Stromal cell of bone marrow (primary cell): ENCODE measurements at places on chromosomes 12 and 14.

DNA sequence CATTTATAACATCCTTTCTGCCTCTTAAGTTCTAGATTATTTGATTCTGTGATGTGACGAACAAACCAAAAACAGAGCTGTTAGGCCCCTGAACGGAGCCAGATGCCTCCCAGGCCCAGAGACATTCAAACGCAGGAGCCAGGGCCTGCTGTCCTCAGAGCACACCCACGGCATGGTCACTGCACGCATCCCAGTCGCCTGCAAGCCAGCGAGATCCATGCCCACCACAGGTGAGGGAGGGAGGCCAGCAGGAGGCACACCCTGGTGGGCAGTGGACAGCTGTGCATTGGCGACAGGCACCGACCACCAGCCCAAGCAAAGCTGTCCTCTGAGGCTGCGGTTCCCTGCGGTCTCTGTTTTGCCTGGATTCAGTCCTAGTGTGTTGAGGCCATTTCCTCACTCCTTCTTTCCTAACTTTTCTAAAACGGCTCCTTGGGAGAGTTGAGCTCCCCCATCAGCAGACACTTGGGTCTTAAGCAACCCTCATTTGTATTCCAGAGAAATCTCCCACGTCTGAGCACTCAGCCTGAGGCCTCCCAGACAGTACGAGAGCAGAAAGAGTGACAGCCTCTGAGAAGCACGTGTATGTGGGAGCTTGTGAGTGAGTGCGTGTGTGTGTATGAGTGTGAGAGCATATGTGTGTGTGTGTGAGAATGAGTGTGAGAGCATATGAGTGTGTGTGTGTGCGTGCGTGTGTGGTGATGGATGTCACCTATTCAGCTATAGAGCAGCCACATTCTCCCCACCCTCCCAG is 81.2 kb downstream of the CHGA start:
- no peak for DNase-seq

- DNase-seq = no peak
Observed at GRCh38 chr12:5500331-5500659, 68.4 kb downstream of the NTF3 start.

DNA sequence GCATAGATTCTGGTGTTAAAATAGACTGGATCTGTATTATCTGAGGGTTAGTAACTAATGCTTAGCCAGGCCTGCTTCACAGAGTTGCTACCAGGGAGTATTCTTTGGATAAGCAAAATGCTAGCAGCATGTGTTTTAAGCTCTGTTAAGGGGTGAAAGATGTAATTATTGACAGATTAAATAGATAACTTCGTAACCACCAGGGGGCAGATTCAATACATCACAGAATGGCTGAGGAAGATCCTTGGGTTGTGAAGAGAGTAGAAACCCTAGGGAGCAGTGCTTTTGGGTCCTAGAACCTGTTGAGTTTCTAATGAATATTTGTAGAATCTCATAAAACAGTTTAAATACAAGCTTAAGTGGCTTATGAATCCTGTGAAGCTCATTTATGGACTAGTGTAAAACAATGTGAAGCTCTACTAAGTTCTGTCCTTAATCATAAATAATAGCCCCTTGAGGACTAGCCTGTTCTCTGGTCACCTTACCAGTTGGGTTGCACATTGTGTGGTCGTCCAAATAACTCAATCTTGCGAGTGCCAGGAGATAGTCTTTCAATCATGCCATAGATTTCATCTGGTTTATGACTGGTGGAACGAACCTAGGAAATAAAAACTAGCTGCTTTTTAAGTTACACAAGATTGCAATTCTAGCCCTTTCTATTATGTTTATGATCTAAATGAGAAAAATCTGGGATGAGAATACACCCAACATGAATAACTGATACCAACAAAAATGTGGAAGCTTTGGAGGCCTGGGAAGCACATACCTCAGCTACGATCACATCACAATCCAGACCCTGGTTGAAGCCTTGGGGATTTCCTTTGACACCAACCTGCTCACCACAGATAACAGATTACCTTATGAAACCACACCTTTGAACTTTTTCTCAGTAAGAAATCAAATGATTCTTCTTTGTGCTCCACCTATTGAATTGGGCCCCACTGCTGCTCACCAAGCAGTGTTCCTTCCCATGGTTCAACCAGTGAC is 12.3 kb downstream of the METTL3 start:
- no peak for DNase-seq

DNA sequence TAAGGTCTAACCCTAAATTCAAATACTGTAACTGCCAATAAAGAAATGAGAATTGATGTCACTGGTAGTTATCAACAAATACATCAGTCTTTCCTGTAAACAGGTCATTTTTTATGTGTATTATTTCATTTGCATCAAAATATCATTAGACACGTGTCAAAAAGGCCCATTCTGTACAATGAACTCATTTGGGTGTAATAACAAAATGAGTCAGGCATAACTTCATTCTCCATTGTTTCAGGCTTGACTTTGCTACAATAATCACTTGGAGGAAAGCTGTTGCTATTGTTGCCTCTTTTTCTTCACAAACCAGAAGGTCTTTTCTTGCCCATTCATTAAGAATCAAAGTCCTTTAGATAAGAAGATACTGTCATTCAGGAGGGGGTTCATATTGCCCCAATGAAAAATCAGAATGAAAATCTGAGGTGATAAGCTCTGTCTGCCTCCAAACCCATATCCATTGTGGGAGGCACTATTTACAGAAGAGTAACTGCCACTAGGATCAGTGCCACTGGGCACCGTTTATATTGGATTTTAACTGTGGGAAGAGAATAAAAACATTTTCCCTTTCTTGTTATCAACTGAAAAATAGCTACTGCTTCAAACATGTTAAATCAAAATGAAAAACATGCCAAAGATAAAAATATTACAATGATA is 10.1 kb downstream of the ENTPD5 start:
- DNase-seq = no peak

DNA sequence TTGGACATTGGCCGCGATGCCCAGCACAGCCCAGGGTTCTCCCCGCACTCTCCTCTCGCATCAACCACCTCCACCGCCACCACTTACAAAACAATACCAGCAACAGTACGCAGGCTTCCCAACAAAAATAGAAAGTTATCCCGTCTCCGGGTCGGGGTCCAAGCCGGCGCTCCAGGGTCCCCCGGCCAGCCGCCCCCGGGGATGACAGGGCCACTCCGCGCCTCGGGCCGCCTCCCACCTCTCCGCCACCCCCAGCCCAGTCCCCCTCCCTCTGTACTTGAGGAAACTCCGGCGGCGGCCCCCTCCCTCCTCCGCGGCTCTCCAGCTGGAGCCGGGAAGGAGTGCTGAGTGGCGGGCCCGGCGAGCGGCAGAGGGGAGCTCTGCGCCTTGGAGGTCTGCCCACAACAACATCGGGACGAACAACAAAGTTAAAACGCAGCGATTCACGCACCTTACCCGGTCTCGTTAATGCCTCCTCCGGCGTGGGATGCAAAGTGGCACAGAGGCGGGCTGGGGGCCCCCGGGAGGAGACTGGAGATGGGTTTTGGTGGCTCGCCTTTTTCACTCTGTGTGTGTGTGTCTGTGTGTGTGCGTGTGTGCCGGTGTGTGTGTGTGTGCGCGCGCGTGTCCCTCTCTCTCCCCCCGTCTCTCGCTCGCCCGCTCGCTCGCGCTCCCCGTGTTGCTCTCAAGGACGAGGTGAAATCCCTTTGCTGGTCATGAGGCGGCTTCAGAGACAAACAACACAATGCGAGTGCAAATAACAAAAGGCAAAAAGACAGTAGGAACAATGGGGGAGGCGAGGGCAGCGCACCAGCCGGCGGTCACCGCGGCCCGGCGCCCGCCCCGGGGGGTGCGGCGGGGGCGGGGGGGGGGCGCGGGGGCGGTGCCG is 386.8 kb downstream of the BCAT1 start:
- no peak for DNase-seq
